Fibroblast of the conjunctiva (primary cell): ENCODE measurements at places on chromosomes 11 and 22.

- DNase-seq = no peak
Observed at GRCh38 chr11:103904324-103904667, 132.1 kb upstream of the DDI1 start.

GRCh38 chr22:31019191-31019930 lies 50.3 kb downstream of the TUG1 start:
- DNase-seq = no peak

DNA sequence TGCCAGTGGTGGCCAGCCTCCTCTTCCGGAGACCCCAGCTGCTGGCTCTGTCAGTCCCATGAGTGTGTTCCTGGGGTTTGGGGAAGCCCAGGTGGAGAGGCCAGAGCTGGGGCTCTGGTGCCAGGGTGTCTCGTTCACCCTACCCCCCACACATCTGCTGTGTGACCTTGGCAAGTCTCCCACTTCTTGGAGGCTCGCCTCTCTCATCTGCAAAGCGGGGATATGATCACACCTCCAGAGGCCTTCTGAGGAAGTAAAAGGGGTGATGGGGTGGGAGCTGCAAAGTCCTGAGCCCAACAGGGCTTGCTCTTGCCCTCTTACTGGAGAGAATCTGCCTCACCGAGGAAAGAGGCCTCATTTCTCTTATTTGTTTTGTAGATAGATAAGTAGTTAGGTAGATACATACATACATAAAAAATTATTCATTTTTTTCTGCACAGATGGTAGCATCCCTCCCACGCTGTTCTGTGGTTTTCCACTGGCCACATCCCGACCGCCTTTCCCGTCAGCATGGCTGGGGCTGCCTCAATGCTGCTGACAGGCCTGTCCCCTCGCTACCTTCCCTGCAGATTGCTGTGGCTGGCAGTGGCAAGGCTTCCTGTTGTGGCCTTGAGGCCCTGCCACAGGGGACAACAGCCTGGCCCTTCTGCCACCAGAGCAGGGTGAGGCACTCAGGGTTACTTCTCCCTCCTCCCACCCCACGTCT lies 23.9 kb downstream of the MYO7A start:
- DNase-seq = no peak

- DNase-seq = no peak
Observed at GRCh38 chr22:47279746-47280145, 517.3 kb downstream of the TBC1D22A start.

DNA sequence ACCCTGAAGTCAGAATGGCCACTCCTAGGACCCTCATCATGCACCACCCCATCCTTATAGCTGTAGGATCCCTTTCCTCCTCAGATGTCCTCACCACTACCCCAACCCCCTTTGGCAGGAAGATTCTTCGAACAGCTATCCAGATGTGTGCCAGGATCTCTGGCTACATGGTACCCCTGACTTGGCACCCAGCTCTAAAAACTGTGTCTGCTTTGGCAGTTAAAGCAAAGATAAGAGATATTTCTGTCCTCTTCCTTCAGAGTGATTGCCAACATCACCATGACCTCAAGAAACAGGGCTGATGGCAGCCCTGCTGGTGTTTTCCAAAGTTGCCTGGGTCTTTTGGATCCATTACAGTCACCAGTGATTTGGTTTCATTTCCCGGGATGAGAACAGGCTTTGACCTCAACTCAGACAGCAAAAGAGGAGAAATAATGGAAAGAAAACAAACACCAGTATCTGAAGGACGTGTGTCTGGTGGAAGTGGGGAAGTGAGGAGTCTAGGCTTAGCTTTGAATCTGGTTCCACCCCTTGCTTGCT lies 4.3 kb upstream of the NRIP3 start:
- no peak for DNase-seq

- DNase-seq = no peak
Observed at GRCh38 chr11:115912484-115912945, 408.3 kb upstream of the CADM1 start.

GRCh38 chr11:1372660-1373059 lies 17.1 kb upstream of the BRSK2 start:
- DNase-seq = no peak

- no peak for DNase-seq
Observed at GRCh38 chr22:27915986-27916385, 3.1 kb downstream of the PITPNB start.

DNA sequence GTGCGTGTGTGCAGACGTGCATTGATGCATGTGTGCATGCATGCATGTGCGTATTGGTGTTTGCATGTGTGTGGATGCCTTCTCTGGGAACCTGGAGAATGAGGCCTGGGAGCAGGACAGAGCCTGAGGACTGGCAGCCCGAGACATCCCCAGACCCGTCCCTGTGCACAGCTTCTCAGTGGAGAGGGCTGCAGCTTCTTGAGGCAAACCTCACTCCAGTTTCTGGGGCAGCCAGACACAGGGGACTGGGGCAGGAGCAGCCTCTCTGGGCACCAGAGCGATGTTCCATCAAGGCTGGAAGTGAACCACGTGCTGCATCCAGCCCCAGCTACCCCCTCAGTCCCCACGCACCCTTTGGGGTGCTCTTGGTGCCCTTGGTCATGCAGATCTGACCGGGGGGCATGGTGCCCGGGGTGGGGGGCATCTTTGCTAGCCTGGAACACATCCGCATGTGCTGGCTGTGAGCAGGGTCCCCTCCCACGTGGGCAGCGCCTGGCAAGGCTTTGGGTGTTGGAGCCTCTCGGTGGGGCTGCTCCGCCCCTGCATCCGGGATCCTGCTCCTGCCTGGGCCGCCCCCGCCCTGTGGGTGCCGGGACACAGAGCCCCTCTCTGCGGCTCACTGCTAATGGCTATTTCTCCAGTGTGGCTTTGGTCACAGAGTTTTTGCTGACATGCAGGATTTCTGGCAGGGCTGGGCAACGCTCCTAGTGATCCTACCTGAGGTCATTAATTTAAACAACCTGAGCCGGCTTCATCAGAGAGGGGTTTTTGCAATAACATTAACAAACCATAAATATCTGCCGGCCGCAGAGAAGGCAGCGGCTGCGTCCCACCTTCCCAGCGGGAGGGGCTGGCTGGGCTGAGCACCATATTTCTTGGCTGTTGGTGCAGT lies 434.7 kb downstream of the TBC1D22A start:
- no peak for DNase-seq

GRCh38 chr11:120258661-120259060 lies 18.7 kb downstream of the POU2F3 start:
- DNase-seq = no peak

DNA sequence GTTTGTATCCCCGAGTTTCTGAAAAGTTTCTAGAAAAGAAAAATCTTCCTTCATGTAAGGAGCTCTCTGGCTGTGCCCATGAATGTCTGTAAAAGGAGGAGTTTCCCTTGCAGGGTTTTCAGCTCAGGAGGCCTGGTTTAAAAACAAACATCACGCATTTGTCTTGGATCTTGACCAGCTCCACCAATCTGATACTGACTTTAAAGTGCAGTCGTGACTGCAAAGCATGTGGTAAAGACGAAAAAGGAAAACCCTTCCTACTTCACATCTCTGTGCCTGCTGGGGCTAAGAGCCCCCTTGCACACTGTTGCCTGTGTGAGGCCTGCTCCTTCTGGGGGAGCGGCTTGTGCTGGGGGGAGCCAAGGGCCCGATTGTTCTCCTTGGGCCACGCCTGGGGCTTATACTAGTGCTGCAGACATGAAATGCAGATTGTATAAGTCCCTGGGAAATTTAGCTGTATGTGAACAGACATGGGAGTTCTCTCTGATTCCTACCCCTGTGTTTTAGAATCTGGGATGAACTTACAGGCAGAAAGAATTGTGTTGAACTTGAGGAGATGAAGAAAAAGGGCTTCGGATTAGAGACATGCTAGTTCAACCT lies 62.1 kb downstream of the ADAMTS15 start:
- peak; percentile 28 for DNase-seq

- DNase-seq = no peak
Observed at GRCh38 chr11:2519862-2520735, 75.3 kb downstream of the KCNQ1 start.

- no peak for DNase-seq
Observed at GRCh38 chr11:16347928-16348685, 8.2 kb downstream of the SOX6 start.

DNA sequence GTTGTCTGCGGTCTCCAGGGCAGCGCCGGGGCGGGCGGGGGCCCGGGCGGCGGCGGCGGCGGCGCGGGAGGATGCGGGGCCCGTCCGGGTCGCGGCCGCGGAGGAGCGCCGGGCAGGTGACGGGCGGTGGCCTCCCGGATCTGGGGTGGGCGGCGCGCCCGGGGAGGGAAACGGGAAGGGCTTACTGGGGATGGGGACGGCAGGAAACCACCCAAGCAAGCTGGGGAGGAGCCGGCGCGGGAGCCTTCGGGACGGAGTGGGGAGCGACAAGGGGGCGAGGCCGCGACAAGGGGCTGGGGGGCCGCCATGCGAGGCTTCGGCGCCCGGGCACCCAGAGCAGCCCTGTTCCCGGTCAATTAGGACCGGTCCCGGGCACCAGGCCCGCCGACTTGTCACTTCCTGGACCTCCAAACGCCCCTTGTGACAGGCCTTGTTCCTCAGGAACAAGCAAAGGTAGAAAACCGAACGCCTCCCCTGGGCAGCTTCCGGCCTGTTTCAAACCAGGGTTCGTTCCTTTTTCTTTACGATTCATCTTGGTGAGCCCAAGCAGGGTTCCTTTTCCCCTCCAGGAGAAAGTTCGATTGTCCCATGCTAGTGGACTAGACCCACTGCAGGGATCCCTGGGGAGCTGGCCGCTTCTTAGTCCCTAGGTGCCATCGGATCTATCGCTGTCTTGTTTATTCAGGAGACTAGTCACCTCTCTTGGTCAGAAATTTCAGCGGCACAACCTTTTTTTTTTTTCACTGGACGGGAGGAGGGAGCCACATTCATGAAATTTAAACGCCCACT lies 492 bp downstream of the JHY start:
- no peak for DNase-seq

DNA sequence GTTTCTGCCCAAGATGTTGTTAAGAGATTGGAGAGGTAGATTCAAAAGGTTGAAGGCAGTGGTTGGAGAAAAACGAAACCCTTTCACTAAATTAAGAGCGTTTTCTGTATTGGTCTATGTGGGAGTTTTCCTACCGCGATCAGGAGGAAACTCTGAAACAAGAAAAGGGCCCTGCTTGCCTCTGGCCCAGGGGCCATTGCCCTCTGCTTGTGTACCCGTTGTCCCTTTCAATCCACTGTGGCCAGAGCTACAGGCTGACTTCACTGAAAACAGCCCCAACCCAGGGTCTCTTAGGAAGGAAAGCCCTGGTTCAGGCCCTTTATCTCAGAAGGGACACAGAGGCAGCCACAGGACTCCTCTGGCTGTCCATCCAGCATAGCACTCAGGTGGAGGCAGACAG lies 99.1 kb downstream of the CSNK2A3 start:
- no peak for DNase-seq
